ENCODE measurements at places on chromosomes 1 and 21.

- no peak for DNase-seq
These were observed 15.6 kb downstream of the ALPL start for GRCh38 chr1:21524686-21525339.

DNA sequence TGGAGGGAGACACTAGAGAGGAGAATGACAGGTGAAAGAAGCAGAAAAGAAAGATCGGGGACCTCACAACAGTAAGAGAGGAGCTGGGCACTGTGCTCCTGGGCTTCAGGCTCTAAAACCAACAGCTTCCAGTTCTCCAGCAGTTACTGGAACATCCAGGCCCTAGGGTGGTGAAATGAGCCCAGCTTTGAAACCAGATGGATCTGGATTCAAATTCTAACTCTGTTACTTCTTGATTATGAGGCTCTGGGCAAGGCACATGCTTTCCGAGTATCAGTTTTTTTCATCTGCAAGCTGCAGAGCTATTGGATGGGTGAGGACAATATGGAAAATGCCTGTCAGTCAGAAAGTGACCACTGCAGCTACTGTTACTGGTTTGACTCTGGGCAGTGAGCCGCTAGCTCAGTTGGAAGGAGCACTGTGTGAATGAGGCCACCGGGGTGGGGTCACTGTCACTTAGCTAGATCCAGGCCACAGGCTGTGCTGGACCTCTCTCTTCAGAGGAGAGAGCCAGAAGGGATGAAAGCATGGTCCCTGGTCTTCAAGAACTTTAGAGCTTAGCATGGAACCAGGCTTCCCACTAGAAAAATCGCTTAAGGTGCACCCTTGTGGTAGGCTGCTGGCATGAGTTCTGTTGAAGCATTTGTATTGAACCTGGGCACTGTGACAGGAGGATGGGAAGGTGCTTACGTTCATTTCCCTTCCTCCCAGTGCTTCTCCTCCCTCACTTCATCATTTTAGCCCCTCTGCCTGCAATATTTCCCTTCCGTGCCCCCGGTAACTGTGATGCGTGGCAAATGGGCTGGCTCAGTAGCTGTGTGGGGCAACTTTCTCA, 12.2 kb downstream of the PLEKHO1 start:
- DNase-seq, result no peak

DNA sequence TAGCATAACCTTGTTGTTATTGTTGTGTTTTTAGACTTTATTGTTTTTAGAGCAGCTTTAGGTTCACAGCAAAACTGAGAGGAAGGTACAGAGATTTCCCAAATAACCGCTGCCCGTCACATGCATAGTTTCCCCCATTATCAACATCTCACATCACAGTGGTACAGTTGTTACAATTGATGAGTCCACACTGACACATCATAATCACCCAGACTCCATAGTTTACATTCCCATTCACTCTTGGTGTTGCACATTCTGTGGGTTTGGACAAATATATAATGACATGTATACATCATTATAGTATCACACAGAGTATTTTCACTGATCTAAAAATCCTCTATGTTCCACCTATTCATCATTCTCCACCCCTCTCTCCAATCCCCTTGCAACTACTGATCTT, 25.9 kb upstream of the TOR3A start:
- no peak for DNase-seq

GRCh38 chr1:166673722-166674121, 165.6 kb upstream of the POGK start:
- DNase-seq, result no peak

DNA sequence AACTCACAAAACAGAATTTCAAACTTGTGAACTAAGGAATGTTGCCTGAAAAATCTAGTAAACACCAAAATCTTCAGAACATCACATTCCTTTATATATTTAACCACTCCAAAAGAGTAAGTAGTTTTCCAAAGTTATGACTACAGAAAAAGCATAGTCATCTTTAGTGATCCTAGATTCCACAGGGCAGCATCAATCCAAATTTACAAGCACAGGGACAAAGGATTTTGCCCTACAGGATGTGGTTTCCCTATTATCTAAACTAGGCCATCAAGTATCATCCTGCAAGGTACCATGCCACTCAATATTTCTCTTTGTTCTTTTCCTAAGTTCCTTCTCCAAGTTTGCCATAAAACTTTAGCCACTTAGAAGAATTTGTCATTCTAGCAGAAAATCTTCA, 33.0 kb downstream of the COP1 start:
- no peak for DNase-seq

- no peak for DNase-seq
These were observed 126.0 kb downstream of the NR5A2 start for GRCh38 chr1:200153277-200154055.

- DNase-seq, result no peak
These were observed 141.3 kb downstream of the SPATA46 start for GRCh38 chr1:162235241-162235800.

DNA sequence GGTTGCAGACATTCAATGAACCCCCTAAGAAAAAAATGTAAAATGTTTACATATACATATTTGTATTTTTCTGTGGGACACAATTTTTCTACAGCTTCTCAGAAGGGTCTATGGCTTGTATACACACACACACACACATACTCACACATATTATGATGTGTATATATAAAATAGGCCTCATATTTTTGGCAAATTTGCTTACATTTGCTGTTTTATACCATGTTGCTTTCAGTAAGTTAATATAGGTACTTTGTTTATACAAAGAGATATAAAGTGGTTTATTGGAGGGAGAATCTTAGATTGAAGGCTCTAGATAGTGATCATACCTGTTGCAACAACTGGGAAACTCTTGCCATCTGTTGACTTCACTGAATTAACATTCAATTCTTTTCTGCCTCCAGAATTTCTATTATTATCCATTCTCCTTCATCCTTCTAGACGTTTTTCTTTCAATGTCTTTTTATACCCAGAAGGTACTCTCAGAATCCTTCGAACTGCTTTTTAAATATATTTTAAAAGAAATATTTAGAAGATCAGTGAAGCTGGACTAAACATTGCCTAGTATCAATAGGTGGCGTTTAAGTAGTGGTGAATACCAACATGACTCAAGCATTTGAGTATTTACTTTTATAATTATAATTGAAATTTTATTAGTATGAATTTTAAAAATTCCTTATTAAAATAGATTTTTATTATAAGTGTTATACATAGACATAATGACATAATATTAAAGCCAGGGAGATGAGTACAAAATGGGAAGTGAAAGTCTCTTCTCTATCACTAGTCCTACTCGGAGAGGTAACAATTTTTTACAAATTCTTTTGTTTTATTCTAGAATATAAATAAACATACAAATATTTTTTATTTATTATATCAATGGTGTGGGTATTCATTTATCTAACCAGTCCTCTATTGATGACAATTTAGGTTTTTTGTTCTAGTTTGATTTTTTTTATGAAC, 10.2 kb downstream of the CD55 start:
- DNase-seq, result no peak

Data from glutamatergic neuron (in vitro differentiated cells).